ENCODE measurements at places on chromosomes 3 and 15.

- DNase-seq = no peak
Measured at GRCh38 chr3:178246004-178246403, 290.2 kb upstream of the KCNMB2 start.

- no peak for DNase-seq
Measured at GRCh38 chr3:63478990-63479660, 173.3 kb upstream of the SNTN start.

DNA sequence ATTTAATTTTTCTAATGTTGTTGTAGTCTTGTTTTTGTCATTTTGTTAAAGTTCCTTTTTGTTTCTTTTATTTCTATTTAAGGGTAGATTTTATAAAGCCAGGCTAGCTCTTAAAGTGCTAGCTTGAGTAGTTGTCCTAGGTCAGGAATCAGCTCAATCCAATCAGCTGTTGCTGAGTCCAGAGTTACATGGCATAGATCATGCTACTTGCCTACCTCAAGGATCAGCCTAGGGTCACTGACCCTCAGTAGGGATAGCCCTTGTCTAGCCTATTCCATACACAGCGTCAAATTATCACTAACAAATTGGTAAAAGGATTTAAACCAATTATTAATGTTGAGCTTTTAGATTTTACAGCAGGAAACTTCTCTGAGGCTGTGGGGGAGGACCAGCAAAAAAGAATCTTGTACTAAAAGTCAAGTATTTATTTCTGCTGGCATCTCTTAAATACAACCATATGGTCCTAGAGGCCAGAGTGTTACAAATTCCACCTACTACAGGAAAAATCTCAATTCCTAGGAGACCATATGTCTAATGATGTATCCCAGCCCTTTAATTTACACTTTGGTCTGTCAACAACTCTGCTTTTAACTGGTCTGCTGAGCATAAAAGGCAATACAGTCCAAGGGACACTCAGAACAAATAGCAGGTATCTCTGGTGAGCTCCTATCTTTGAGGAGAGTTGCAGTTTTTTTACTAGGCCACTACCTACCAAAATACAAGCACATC, 138.3 kb upstream of the PTPRG start:
- DNase-seq = no peak

DNA sequence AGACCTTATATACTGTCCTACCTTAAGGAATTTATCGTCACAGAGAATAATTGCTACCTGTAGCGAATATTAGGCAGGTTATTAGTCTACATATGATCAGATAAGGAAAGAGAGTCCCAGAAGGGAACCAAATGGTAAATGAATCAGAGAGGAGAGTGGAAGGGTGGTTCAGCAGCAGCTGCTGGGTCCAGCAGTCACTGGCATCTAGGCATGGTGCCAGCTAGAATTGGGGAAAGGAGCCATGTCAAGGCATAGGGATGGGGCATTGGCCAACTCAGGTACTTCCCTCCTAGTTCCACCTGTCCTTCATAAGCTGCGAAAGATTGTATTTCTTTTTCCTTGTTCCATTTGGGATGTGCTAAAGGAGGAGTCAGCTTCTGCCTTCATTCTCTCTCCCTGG, 23.4 kb downstream of the HACD3 start:
- no peak for DNase-seq

DNA sequence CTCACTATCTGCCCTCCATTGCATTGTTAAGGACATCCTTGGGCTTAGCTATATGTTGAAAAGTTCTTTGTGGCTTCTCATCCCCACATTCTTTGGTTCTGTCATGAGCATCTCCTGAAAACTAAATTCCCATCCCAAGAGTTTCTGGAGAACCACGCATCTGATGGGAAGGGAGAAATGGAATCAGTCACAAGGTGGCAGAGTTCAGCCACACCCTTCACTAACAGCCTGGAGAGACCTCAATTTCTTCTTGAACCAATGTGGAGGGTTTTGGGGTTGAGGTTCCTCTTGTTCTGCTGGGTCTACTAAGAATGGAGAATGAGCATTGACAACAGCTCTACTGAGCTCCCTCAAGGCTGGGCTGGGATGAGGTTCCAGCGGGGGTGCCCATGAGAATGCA, 15.6 kb upstream of the MAGEL2 start:
- DNase-seq = no peak

- DNase-seq = no peak
Measured at GRCh38 chr3:81790117-81790516, 28.7 kb upstream of the GBE1 start.

DNA sequence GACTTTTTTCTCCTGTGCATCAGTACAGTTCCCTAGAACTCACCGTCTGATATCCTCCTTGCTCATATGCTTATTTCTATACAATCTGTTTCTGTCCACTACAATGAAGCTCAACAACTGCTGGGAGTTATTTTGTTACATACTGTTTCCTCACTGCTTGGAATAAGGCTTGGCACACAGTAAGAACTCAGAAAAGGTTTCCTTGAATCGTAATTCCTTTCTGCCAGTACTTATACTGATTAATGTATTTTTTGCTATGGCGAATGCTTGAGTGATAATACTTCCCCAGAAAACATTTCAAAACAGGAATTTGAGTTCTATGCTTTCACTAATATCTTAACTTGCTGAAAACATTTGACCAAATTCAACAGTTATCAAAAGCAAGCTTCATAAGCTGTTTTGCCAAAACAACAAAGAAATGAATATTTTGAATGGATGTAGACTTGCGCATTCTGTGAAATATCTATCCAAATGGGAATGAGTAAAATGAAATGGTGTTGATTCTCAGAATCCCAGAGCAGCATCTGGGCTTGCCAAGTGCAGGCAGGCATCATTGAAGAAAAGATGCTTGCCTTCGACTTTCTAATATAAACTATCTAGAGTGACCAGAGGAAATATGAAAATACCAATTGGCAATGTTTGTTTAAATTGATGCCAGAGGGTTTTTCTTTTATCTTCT, 286.3 kb downstream of the RAP2B start:
- no peak for DNase-seq

DNA sequence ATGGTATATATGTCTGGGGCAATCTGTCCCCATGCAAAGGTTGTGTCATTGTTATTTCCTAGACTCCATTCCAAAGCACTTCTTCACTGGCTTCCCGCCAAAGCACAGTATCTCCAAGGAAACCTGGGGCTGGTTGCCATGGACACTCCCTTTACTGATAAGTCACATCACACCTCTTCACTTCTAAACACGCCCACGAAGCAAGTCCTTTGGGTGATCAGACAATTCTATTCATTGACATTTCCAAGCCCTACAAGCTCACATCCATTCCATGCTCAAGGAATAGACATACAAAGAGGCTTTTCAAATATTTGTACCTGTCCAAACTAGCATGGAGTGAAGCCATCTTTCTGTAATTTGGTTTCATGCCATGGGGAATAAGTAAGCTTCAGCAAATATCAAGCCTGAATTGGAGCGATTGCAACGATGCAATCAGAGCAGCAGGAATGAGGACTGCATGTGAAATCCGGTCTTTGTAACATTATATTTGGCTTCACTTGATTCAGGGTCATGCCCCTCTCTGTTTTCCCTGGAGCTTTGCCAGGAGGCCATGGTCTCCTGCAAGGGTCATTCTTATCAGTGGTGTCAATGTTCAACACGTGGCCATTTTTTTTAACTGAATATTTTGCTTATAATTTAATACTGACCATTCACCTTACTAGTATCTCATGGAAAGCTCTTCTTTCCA, 201.6 kb upstream of the TMC3 start:
- DNase-seq = no peak

DNA sequence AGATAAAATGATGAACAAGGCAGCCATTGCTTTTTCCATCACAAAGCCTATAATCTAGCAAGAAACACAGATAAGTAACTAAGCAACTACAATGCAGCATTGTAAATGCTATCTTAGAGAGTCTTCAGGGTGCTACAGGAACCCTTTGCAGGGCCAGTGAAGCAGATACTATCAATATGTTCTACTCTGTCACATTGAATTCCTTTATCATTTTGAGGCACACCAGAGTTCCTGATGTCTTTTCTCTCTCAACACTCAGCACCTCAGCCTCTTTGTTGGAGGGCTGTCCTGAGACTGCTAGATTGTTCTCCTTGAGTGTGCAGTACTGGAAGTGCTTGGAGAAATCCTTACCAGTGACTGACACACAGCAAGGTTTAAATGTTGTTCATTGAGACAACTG, 107.4 kb upstream of the MRPL3 start:
- no peak for DNase-seq

DNA sequence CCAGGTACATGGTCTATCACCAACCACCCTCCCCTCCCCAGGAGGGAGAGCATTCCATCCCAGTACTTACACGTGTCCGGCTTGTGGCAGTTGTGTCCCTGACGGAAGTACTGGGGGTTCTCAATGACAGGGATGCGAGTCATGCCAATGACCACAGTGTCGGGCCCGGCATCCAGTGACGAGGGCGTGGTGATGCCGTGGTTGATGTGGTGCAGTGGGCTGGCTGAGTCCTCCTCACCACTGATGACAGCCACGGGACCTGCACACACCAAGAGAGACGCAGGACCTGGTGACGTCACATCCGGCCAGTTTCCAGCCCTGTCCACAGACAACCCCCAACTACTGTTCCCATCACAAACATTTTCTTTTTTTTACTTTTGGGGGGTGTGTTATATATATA, 223.8 kb downstream of the NTRK3 start:
- no peak for DNase-seq

GRCh38 chr3:172099495-172099808, 60.1 kb downstream of the FNDC3B start:
- DNase-seq = no peak

DNA sequence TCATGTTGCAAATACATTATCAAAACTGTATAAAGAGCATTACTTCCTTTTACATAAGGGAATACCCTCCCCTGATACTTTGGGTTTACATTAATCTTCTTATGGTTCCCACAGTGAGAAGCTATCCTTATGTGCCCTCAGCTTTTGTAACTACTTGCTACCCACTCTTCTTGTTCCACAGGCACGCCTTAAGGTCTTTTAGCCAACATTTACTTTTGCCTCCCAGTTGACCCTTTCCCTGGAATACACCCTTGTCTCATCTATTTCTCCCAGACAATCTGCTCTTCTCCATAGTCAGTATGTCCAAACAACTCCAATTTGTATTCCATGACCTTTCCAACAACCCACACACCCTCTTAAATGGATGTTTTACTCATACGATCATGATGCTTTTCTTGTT, 116.8 kb upstream of the COL8A1 start:
- DNase-seq = no peak

GRCh38 chr3:38650248-38650951, 913 bp upstream of the SCN5A start:
- no peak for DNase-seq

GRCh38 chr15:27458345-27459084, 487.5 kb downstream of the GABRG3 start:
- no peak for DNase-seq

GRCh38 chr15:93233710-93234109, 144.7 kb upstream of the RGMA start:
- no peak for DNase-seq

DNA sequence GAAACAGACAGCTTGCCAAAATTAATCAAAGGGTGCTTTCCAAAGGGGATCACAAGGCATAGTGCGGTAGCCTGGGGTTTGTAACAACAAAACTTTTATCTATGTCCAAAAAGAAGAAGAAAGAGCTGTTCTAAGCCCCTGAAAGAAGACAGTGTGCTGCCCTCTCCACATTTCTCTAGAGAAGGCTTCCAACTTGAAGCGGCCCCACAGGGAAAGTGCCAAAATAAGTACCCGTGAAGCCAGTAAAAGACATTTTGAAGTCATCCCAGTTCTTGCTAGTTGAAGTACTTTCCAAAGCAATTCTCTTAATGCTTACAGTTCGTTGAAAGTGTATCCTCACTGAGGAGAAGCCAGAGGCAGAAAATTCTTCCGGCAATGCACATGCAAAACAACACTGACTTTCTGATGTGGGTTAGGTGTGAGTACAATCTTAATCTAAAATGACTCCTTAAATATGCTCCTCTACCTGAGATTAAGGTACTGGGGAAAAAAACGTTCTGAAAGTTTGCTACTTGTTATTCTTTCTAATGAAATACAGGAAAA, 21.3 kb downstream of the GPR15 start:
- no peak for DNase-seq

DNA sequence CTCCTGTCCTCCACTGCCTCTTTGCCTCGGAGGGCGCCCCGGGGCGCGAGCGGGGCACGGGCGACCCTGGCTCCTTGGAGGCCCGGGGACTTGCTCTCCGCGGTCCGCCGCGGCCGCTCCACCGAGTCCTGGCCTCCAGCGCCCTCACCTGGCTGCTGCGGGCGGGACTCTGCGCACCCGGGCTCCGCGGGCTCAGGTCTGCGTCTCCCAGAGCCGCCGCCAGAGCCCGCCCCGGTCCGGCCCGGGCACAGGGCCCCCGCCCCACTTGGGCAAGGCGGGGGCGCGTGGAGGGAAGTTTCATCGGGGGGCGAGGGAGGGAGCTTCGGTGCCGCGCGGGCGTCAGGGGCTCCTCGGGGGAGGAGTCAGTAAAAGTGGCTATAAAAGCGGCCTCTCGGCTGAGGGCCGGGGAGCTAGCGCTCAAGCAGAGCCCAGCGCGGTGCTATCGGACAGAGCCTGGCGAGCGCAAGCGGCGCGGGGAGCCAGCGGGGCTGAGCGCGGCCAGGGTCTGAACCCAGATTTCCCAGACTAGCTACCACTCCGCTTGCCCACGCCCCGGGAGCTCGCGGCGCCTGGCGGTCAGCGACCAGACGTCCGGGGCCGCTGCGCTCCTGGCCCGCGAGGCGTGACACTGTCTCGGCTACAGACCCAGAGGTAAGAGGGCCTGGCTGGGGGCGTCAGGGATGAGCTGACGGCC, at the start of gene CEMIP:
CEMIP (plus strand) TSS at position 407 of the 694 bp plus-strand sequence. CDS start 94,510 bp downstream, outside the sequence.
- peak; percentile 56 for DNase-seq

GRCh38 chr3:170689893-170690660, 104.2 kb upstream of the SLC7A14 start:
- no peak for DNase-seq

- DNase-seq = no peak
Measured at GRCh38 chr3:52792961-52793695, 1.5 kb upstream of the ITIH3 start.

- DNase-seq = no peak
Measured at GRCh38 chr15:81852411-81853149, 193.2 kb downstream of the MEX3B start.

DNA sequence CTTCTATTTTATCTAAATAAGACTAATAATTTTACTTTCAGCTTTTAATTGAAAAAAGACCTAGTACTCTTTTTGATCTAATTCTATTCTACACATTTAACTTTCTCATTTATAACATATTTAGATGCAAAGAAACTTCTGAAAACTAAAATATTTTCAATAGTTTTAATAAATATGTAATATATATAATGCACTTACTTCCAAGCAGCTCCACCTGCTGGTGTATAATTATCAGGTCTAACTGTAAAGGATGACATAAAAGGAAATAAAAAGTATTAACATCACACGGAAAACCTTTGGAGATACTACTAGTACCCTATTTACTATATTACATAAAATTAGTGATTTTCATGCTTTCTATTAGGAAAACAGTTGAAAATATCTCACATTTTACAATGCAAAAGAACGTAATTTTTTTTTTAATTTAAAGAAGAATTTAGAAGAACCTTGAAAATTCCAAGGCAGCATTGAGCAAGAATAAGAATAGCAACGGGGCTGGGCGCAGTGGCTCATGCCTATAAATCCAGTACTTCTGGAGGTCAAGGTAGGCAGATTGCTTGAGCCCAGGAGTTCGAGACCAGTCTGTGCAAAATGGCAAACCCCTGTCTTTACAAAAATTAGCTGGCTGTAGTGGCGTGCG, 10.2 kb downstream of the PLSCR5 start:
- DNase-seq = no peak

GRCh38 chr15:67156426-67156825, 91.0 kb downstream of the SMAD3 start:
- no peak for DNase-seq

- DNase-seq = no peak
Measured at GRCh38 chr3:134607054-134608022, 43.5 kb downstream of the KY start.

- no peak for DNase-seq
Measured at GRCh38 chr15:33068007-33068481, 126.5 kb downstream of the FMN1 start.

Data from AG09319 (cell line).